ENCODE measurements at places on chromosomes 5 and 9.
A peak's percentile ranks its signal among the peaks of the same experiment; 100 is the strongest.

DNA sequence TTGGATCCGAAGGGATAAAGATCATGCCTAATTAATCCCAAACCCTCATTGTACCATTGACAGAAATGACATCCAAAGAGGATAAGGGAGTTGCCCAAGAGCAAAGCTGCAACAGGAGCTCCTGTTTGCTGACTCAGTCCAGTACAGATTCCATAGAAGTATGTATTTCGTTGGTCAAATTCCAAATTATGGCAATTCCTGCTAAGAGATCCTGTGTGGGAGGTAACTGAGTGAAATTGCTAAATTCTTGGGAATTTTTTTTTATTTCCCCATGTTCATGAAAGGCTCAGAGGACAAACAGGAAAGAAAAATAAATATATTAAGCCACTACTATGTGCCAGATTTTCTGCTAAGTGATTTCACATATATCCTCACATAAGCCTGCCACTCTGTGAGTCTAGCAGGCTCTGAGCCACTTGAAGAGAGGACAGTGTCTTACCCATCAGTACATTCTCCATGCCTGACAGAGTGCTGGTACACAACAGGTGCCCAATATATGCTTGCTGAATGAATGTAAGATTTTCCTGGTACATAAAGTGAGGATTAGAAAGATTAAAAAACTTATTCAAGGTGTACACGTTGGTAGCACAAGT, 132.7 kb downstream of the GLIS3 start:
- no peak for DNase-seq

DNA sequence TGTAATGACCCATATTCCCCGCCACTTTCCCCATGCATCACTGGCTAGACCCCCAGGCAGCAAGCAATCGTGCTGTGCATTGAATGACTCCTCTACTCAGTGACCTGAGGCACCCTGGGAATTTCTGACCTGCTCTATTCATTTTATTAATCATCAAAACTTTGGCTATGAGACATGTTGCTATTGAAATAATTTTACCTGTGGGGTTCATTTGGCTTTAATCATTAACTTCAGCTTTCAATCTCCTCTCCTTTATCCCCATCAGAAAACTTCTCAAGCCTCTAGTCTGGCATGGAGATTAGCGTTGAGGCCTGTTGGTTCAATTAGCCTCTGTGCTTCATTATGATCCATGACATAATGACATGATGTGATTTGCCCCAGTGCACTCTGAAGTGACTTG, 429.0 kb downstream of the ZNF608 start:
- no peak for DNase-seq

DNA sequence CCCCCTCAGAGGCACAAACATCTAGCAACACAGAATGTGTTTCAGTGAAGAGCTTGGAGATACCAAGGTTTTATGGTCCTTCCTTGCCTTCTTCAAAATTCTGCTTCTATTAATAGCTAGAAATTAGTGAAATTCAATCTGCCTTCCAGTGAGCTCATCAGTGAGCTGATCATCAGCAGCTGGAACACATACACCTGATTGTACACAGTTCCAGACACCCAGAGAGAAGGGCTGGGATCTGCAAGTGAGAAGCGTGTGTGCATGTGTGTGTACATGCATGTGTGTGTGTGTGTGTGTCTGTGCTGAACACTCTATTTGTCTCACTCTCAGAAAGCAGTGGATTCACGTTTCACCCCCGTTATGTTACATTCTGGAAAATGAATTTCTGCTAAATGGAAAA, 28.5 kb downstream of the CFAP90 start:
- DNase-seq = no peak

- DNase-seq = no peak
These were observed 1532.8 kb upstream of the ACO1 start for GRCh38 chr9:30851600-30851999.

- peak; percentile 50 for DNase-seq
These were observed 17.5 kb downstream of the NR2F1 start for GRCh38 chr5:93600409-93601070.

- peak; percentile 5 for DNase-seq
These were observed 356.1 kb downstream of the SPOCK1 start for GRCh38 chr5:137142764-137143605.

DNA sequence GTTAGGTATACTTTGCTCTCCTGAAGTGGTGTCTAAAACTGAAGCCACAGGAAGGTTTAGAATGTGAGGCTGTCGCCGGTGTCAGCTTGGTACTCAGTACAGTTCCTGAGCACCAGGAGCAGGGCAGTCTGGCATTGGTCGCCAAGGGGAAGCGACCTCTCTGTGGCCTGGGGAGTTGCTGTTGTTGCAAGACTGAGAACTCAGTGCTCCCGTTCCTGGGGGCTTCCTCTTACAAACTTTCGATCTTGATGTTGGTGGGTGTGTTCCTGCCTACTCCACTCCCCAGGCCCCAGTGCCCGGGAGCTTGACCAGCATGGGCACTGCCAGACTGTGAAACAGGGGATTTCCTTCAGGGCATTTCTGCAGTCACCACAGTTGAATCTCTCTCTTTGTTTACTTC, 52.4 kb upstream of the PPARGC1B start:
- peak; percentile 87 for DNase-seq

DNA sequence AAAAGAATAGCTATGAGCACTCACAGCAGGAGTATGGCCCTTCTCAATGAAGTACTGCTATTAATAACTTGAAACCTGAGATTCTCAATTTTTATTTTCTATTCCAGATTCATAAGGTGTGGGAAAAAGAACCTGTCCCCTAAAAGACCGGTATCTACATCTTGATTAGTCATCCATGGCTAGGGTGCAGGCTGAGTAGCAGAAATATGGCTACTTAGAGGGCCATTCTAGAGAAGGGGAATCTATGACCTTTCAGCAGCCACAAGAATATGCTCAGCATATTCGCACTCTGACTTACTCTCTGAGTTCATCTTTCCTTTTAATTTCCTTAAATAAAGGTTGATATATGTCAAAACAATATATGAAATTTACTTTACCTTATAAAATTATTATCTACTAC, 27.7 kb downstream of the WDR36 start:
- no peak for DNase-seq

DNA sequence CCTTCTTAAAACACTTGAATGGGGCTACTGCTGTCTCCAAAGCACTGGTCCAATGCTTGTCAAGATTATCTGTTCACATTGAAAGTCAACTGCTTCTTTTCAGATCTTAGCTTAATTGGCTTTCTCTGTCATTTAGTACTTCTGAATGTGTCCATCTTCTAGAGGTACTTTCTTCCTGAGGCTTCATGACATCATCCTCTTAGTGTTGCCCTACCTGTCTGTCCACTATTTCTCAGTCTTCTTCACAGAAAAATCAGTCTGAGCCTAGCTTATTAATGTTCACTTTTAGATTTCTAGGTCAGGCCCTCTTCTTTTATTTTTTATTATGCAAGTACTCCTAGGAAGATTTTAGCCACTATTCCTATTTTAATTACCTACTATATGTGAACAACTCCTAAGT, 899.9 kb downstream of the DTWD2 start:
- no peak for DNase-seq

DNA sequence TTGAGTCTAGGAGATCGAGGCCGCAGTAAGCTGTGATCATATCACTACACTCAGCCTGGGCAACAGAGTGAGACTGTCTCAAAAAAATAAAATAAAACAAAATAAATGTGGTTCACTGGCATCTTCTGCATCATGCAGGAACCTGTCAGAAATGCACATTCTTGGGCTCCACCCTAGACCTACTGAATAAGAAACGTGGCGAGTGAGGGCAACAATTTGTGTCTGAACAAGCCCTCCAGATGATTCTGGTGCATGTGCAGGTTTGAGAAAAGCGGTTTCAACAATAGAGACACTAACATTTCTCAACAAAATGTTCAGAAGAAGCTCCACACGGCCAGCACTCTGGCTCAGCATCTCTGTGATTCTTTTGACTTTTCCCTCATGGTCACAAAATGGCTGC, 42.8 kb upstream of the CPEB4 start:
- no peak for DNase-seq

DNA sequence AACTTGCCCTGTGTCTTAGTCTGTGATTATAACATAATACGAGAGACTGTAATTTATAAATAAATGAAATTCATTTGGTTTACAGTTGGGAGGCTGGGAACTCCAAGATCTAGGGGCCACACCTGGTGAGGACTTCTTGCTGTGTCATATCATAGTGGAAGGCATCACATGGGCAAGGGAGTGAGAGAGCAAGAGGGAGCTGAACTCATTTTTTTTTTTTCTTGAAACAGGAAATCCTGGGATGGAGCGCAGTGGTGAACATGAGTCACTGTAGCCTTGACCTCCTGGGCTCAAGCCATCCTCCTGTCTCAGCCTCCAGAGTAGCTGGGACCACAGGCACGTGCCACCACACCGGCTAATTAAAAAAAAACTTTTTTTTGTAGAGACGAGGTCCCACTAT, 7.2 kb downstream of the MLANA start:
- no peak for DNase-seq

- no peak for DNase-seq
These were observed 400.5 kb downstream of the IRX1 start for GRCh38 chr5:3995954-3996619.

DNA sequence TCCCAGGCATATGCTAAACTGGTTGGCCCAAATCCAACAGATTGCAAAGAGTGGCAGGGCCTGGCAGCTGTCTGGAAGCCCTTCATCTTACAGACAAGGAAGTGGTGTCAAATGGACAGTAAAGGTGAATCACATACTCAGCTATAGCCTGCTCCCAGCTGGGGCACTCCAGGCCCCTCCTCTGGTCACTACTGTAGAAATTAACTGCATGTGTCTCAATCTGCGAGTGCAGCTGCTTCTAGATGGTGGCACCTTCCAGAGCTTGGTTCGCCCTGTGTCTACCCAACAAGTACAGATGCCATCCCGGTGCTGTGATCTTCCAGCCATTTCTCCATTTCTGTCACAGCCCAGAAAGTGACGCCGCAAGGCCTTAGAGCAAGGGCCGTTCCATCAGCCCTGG, 50.2 kb downstream of the OTULIN start:
- DNase-seq = no peak

DNA sequence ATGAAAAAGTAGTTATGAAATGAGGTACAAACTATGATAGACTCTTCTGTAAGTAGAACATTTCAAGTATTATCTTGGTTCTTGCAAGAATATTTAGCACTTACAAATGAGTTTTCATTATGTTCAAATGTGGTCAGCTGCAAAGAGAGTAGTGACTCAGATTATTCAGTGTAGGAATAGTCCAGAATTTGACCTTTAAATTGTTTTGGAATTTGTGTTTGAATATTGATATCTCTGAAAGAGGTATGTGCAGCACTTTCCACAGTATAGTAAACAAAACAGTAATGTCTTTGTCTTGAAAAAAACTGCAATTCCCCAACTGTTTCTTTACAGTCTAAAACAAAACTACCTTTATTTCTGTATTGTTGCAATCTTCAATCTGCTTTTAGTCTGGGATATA, 56.1 kb downstream of the WDR70 start:
- DNase-seq = no peak

DNA sequence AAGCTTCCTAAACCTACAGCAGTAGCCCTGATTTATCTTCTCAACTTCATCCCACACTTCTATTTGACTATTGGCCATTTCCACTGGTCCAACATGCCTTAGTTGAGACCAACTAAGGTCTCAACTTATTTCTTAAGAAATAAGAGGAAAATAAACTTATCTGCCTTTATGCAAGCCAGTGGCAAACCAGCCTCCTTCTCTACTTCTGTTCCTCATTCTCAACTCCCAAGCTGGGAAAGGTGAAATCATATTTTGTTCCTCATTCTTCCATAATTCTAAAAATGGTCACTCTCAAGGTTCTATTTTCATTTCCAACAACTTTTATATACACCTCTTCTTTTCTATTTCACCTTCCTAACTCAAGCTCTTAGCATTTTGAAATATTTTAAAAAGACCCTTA, 149.6 kb upstream of the C9orf72 start:
- peak; percentile 23 for DNase-seq

DNA sequence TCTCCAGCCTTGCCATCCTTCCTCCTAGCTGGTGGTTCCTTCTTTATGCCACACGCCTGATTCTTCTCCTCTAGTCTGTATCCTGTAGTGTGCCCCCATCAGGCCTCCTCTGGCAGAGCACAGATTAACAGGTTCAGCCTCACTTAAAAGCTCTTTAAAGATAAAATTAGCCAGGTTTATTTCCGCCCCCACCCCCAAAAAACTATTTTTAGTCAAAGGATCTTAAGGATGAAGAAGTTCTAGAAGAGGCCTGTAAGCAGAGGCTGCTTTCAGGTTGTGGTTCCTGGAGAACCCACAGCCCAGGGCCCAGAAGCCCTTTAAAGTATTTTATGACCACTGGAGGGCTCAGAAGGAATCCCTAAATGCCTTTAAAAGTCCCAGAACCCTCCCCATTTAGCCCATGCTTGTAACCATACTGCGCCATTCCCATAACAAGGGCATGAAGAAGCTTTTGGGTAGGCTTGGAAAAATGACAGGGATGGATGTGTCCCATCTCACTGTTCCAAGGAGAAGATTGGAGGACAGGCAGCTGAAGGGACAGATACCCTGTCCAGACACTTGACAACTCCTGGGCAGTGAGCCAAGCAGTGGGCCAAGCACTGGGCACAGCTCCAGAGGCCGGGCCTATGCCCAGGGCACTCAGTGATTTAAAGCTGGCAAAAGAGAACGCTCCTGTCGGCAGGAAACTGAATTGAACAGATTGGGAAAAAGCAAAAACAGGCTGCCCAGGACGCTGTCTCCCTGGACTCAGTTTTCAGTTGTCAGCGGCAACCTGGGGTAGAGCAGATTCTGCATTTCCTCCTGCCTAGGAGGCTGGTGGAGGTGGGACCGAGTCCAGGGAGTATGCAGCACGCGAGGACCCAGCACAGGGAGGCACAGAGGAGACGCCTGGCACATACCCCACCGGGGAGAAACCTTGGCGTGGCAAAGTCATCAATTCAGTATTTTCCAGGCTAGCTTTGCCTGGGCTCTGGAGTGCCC, 106.3 kb upstream of the SSBP2 start:
- peak; percentile 55 for DNase-seq

DNA sequence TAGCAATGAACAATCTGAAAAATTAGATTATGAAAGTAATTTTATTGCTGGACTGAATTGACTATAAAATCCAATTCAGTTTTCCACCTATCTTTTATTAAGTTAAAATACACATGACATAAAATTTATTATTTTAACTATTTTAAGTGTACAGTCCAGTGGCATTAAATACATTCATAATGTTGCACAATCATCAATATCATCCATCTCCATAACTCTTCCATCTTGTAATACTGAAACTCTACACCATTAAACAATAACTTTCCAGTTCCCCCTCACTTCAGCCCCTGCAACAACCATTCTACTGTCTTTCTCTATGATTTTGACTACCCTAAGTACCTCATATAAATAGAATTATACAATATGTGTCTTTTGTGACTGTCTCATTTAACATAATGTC, 200.6 kb upstream of the ITGA1 start:
- DNase-seq = no peak

GRCh38 chr5:82942083-82942881, 134.9 kb downstream of the TMEM167A start:
- DNase-seq = no peak

GRCh38 chr5:142827934-142828576, 57.9 kb downstream of the ARHGAP26 start:
- DNase-seq = no peak

GRCh38 chr5:154523709-154524108, 45.7 kb upstream of the HAND1 start:
- no peak for DNase-seq

- no peak for DNase-seq
These were observed 250.5 kb downstream of the PIK3R1 start for GRCh38 chr5:68465934-68466551.

GRCh38 chr9:126788634-126789349, 16.0 kb upstream of the ZBTB43 start:
- DNase-seq = peak; percentile 28

All from suppressor macrophage (primary cell).